Activated T-cell treated with anti-CD3 and anti-CD28 coated beads for 4 hours (primary cell): ENCODE measurements at places on chromosomes 2 and 18.

DNA sequence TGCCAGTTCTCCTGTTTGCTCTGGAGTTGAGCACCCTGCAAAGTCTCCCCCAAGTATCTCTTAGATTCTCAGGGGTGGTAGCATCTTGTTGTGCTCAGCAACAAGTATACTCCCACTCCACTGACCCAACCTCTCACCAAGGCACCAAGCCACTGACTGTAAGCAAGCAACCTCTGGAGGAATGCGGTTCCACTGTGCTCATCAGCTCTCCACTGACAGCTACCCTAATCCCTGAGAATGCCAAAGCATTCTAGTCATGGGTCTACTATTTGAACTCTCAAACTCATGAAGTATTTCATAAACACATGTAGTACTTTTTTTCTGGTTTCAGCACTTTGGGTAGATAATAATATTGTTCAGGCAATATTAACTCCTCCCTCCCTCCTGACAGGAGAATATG, 170.0 kb downstream of the EPHA4 start:
- DNase-seq, result no peak

DNA sequence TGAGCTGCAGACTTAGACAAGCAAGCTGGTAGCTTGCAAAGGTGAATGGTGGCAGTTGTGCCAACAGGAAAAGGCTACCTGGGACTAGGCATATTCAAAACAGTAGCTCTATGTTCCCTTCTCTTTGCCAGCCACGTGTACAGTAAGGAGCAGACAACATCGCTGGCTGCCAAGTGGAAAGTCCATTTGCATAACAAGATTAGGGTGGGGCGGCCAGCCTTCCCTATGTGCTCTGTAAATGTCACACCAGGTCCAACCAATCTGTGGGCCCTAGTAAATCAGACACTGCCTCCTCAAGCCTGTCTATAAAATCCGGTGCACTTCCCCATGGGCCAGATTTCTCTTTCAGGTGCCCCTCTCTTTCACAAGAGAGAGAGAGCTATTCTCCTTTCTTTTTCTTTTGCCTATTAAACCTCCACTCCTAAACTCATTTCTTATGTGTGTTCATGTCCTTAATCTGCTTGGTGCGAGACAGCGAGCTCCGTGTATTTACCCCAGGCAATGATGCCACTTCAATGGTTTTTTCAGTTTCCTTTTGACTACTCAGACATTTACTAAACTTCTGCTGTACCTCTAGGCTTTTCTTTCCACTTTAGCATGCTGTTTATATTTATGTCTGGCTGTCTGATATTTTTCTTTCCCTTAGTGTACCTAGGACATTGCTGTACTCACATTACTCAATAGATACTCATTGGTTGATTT, 297.4 kb upstream of the GCFC2 start:
- DNase-seq, result no peak

DNA sequence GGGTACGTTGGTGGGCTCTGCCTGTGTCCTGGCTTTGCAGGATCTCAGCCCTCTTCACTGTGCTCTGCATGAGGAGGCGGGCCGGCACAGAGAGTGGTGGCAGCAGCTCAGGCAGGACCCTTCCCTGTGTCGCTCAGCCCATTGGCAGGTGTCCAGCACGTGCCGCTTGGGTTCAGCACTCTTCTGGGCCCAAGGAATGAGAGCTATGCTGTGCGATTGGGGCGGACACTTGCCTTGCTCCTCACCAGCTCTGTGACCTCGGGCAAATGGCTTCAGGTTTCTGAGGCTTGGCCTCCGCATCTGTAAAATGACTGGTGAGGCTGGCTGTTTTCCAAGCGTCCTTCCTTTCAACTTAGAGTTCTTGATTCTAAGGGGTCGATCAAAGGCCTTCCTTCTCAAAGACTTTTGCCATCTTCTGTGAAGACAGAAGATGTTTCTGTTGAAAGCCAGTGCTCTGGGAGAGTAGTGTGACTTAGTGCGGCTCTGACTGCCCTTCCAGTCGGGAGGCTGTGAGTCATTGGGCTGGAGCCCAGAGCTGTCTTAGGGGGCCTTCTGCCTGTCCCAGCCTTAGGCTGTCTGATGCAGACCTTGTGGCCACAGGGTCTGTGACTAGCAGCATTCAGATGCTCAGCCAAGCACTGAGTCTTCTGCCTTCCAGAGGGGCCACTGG, 35.6 kb downstream of the GLI2 start:
- DNase-seq, result no peak

- DNase-seq, result no peak
Measured at GRCh38 chr18:44258576-44258975, 422.1 kb upstream of the SETBP1 start.

DNA sequence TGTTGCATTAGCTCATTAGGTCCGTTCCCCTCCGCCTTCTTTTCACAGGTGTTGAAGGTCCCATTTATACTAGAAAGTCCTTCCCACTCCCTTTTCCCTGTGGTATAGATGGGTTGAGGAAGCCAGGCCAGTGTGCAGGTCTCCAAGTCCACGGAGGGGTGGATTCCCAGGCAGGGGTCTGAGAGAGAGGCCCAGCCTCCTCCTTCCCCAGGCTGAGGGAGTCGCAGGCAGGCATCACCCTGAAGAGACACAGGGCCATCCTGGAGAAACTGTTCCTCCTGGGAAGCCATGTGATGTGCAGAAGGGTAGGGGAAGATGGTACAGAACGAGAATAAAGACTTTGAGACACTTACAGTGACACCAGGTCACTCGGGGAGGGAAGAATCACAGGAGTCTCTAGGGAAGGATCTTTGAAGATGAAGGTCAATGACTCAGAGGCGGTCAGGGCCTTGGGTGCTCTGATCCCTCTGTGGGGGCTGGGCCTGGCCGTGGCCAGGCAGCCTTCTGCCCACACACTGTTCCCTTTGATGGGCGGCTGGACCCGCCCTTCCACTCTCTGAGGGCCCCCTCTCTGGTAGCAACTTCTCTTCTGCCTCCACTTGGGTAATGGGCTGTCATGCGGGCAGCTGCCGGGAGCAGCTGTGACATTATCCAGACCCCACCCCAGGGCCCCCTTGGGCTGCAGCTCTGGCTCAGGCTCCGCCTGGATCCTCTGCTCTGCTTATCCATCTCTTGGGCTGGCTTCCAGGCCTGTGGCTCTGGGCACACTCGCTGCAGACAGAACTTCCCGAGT, 45.1 kb downstream of the RHOB start:
- no peak for DNase-seq

DNA sequence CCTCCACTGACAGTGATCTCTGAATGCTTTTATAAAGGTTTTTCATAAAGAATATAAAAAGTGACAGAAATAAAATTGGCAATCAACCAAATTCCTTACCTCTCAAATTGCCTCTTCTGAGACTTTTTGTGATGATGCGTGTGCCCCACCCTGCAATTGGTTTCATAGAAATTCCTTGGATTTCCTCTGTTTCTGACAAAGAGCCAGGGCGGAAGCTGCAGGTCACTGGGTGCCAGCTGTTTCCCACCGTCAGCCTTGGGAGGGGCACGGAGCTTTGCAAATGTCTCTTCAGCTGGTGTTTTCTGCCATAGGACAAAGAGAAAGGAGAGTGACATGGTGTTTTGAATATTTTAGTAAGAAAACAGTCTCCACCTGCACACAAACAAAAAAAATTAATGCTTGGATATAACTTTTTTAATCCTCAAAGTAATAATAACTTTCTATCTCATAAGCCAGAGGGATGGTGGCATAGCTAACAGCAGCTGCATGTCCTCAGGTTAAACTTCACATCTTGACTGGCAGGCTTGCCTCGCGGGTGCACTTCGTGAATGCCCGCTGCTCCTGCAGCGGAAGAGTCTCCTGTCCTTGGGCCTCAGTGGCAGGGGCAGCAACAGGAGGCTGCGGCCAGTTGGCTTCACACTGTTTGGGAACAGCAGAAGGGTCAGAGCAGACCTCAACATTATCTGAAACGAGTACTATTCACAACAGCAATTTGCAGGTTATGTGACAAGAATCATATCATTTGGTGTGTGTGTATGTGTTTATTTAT, 24.7 kb downstream of the AGAP1 start:
- DNase-seq, result no peak

DNA sequence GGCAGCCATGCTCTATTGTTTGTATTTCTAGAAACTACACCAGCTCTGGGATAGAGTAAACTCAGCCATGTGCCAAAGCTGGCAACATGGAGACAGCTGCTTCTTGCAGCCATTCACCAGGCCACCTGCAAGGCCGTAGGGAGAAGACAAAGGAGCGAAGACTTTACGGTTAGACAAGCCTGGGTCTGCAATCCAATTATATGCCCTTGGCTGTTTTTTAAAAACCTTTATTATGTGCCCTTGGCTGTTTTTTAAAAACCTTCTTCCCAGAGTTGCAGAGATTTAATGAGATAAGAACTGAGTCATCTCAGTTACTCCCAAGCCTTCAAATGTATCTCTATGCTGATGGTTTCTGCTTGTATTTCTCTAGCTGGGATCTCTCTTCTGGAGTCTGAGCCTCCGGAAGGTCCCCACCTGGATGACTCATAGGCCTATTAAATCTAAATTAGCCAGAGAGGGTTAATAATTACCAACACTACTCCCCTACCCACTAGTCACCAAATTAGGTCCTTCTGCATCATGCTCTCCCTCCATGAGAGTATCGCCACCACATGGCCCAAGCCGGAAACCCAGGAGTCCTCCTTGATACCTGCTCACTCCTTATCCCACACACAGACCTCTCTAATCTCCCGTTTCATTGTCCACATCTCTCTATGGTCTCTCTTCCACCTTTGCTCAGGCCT, 17.5 kb upstream of the DPP4 start:
- no peak for DNase-seq

GRCh38 chr2:197661626-197662025, 13.8 kb downstream of the RFTN2 start:
- no peak for DNase-seq

- no peak for DNase-seq
Measured at GRCh38 chr2:62459672-62460071, 46.3 kb downstream of the TMEM17 start.

DNA sequence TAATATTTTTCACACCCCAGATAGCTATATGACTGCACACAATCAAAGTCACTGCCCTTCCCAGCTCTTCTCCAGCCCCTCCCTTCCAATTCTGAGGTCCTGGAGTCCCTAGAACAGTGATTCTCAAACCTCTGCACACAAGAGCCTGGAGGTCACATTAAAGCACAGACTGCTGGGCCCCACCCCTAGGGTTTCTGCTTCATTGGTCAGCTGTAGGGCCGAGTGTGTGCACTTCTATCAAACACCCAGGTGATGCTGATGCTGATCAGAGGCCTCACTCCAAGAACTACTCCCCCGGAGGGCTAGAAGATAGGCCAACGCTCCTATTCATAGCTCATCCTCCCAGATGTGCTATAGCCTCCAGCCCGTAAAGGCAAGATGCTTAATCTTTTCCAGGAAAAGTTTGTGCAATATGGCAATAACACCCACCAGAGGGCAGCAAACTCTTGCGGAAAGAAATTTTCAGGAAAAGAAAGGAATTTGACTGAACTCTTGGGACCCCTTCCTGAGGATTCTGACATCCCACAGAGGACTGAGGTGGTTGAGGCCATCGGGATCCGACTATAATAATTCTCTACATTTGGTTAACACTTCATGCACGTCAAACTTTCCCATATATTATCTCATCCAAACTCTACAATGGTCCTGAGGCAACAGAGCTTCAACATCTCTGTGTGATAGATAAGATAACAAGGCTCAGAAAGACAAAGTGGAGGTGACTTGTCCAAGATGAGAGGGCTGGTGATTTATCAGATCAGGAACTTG, 194.2 kb upstream of the PKDCC start:
- no peak for DNase-seq

- DNase-seq, result no peak
Measured at GRCh38 chr2:121038891-121039616, 245.9 kb downstream of the TFCP2L1 start.

- DNase-seq, result no peak
Measured at GRCh38 chr2:233855345-233855744, 1.0 kb upstream of the HJURP start.

GRCh38 chr18:21315741-21316197, 73.7 kb downstream of the GREB1L start:
- no peak for DNase-seq

DNA sequence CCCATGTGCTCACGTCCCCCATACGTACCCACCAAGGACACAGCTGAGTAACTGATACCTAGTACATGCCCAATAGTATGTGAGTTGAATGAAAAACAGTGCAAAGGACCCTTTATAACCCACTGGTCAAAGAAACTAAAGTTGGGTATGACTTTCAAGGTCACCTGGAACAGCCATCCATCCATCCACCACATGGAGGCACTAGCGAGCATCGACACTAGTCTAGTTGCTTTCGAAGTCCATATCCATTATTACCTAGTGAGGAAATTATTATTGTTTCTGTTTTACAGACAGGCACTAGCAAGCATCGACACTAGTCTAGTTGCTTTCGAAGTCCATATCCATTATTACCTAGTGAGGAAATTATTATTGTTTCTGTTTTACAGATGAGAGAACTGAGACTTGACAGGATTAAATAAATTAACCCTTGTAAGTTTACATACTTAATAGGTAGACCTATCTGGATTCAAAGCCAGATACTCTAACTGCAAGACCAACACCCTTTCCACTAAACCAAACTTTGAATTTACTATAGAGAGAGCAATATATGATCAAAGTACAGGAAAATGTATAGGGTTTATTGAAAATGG, 233.7 kb downstream of the METTL4 start:
- peak; percentile 41 for DNase-seq

- DNase-seq, result no peak
Measured at GRCh38 chr18:25109484-25109883, 242.5 kb downstream of the ZNF521 start.

GRCh38 chr2:127644066-127645025, 1.6 kb upstream of the GPR17 start:
- DNase-seq, result no peak

DNA sequence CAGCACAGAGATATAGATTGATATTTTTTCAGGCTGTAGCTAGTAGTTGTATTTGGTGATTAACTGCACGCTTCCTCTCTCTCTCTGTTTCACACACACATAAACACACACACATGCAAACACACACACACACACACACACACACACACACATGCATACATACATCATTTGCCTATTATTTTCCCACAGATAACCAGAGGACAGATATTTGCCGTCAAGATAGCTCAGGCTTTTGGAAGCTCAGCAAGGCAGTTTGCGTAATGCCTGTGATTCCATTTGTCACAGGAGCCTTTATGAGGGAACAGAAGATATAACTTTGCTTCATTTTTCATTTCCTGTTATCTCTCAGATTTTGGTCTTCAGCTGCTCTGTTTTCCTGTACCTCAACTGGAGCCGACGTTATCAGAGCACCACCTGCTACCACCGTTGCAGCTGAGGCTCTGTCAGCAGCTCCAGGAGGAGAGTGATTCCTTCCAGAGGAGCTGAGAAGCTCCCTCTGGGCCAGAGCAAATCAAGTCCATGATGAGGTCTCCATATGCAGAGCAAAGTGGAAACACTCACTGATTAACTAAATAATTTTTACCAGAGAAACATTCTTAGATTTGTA, 341.9 kb upstream of the PIK3C3 start:
- DNase-seq, result no peak

- peak; percentile 14 for DNase-seq
Measured at GRCh38 chr18:9612215-9612830, 2.0 kb downstream of the PPP4R1 start.

- no peak for DNase-seq
Measured at GRCh38 chr2:97997784-97998392, 2.1 kb upstream of the TMEM131 start.

- no peak for DNase-seq
Measured at GRCh38 chr2:237616734-237617586, 10.4 kb upstream of the LRRFIP1 start.
